Ascending aorta (tissue), 2 donors: ENCODE measurements at places on chromosomes 1 and 21.
A peak's percentile ranks its signal among the peaks of the same experiment; 100 is the strongest.

- no peak for DNase-seq
These were observed 303.0 kb upstream of the PLD5 start for GRCh38 chr1:242827538-242827937.

GRCh38 chr1:246427611-246428010, 79.5 kb downstream of the SMYD3 start:
- no peak for DNase-seq

DNA sequence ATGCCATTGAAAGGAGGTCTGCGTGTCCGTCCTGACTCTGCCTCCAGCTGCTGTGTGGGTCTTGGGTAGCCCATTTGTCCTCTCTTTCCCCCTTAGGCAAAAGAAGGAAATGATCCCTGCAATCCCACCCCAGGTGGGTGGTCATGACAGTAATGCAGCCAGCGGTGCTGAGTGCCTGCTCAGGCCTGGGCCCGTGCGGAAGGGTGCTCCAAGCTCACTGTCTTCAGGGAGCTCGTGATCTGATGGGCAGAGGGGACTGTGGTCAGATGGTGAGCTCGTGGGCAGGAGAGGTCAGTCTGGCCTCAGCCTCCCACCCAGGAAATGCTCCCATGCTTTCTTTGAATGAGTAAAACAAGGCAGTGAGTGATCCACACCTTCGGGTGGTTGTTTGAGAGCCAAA, 35.3 kb upstream of the TTC4 start:
- DNase-seq, result no peak

GRCh38 chr1:92909321-92909720, 51.9 kb downstream of the DIPK1A start:
- no peak for DNase-seq

GRCh38 chr1:164561472-164561871, 2.5 kb downstream of the PBX1 start:
- DNase-seq, result no peak

DNA sequence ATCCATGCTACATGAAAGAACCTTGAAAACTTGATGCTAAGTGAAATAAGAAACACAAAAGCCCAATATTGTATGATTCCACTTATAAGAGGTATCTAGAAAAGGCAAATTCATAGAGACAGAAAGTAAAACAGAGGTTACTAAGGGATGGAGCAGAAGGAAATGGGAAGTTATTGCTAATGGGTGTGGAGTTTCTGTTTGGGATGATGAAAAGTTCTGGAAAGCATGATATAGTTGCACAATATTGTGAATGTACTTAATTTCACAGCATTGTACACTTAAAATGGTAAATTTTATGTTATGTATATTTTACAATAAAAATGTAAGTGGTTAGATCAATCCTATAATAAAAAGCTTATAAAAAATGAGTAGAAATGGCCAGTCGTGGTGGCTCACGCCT, 1.6 kb upstream of the NECAP2 start:
- no peak for DNase-seq

- DNase-seq, result no peak
These were observed 4.2 kb upstream of the ZNF496 start for GRCh38 chr1:247335882-247336281.

DNA sequence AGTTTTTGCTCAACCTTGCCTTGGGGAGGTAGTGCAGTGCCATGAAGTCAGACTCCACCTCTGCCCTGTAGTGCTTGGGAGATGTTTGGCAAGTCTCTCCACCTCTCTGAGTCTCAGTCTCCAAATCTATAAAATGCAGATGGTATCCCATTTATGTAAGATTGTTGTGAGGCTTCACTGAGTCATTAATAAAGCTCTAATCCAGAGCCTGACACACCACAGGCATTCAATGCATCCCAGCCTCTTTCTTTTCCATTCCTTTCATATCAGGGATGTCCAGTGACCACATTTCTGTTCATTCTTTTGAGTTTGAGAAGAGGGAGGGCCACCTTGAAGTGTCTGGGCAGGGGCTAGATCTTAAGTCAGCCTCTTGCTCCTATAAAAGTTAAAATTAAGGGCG, 37.6 kb upstream of the LMO4 start:
- DNase-seq, result no peak

- DNase-seq, result no peak
These were observed 48.0 kb upstream of the LRRC52 start for GRCh38 chr1:165495858-165496205.

GRCh38 chr1:53408013-53408754, 51.0 kb upstream of the DMRTB1 start:
- DNase-seq, result no peak

DNA sequence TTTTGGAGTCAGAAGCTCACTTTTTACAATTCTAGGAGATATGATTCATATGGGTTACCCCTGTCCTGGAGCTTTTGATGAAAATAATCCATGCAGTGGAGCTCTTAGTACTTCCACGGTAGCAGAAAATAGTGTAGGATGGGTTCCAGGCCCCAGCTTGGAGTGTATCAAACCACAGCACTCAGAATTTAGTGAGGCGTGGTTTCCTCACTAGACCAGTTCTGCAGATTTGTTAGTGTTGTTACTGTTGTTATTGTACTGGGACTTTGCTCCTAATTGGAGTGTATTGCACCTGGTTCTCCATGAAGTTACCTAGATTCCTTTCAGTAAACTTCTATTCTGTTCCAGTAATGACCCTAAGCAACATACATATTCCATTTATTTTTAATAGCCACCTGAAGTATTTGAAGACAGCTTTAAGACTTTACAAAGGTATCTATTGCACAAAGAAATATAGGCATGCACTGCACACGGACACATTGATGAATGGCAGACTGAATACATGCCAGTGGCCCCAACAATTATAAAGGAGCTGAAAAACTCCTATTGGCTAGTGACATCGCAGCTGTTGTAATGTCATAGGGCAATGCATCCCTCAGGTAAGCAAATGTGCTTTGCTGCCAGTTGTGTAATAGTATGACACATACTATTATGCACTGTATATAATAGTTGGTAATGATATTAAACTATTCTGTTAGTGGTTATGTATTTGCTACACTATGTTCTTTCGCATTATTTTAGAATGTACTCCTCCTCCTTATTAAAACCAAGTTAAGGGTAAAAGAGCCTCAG, 1058.0 kb downstream of the KCNT2 start:
- DNase-seq, result no peak

- no peak for DNase-seq
These were observed 411.8 kb downstream of the SETD4 start for GRCh38 chr21:35648512-35648911.

DNA sequence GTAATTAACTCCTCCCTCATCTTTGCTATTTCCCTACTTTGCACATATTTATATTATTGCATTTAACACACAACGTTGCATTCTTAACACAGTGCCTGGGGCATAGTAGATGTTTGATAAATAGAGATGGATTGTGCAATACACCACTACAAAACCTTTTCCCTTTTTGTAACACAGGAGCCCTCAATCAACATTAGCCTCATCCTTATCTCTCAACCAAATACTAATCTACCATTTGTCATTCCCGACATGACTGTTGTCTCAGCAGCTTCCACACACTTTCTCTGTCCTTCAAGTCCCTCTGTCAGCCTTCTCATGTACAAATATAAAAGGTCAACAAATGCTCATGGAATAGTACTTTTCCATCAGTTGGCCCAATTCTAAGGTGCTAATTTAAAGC, 78.9 kb upstream of the KCNK2 start:
- DNase-seq, result no peak

GRCh38 chr1:101295209-101295608, 58.4 kb downstream of the S1PR1 start:
- DNase-seq, result no peak

DNA sequence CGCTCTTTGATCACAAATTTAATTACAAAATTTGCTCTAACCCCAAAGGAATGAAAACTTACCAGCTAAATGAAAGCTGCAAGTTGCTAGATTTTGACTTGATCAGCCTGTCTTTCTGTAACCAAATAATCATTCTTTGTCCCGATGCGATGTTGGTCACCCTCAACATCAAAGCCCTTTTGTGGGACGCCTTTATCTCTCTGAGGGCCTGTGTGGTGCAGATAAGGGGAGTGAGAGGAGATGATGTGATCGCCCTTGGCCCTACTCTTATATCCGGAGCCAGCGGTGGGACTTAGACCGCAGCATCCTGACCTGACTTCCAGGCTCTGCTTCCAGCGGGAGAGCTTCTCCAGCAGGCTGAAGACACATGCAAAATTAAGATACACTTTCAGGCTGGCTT, 19.3 kb upstream of the UMODL1 start:
- DNase-seq, result no peak

DNA sequence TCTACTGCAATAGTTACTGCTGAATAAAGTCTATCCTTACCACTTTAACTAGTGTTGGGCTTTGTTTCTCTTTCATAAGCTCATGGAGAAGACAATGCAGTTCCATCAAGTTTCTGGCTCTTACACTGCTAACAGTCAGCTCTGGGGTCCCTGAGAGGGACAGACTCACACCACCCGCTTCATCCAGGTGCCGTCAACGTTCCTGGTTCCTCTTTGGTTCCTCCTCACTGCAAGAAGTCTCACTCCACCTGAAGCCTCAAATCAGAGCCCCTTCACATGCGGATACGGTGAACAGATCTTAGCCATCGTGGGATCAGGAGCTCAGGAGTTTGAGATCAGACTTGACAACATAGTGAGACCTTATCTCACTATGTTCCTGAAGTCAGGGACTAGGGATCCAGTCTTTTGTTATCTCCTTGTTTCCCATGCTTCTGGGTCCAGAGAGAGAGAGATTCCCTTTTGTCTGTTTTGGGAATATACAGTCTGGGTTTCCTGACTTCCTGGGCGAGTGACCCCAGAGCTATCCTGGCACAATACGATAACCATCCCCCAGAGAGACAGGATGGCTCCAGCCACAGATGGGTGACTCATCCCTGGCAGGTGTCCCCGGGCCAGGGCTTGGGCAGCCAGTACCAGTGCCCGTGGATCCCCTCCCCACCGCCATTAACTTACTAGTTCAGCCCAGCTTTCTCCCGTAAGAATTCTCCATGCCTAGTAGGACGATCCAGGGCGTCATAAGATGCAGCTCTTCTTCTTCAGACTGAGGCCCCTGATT, 14.3 kb upstream of the PCP4 start:
- no peak for DNase-seq

GRCh38 chr1:159746666-159747065, 32.3 kb upstream of the CRP start:
- DNase-seq, result no peak

GRCh38 chr1:185440877-185441276, 123.8 kb upstream of the IVNS1ABP start:
- no peak for DNase-seq

- DNase-seq, result no peak
These were observed 5.8 kb downstream of the LINGO4 start for GRCh38 chr1:151799179-151800022.

- DNase-seq, result no peak
These were observed 105.0 kb downstream of the KIAA0319L start for GRCh38 chr1:35452106-35452774.

- peak; percentile 22 for DNase-seq
These were observed 61.1 kb downstream of the UBE2T start for GRCh38 chr1:202280595-202280994.

- no peak for DNase-seq
These were observed 120.7 kb upstream of the MARK1 start for GRCh38 chr1:220407191-220407590.

DNA sequence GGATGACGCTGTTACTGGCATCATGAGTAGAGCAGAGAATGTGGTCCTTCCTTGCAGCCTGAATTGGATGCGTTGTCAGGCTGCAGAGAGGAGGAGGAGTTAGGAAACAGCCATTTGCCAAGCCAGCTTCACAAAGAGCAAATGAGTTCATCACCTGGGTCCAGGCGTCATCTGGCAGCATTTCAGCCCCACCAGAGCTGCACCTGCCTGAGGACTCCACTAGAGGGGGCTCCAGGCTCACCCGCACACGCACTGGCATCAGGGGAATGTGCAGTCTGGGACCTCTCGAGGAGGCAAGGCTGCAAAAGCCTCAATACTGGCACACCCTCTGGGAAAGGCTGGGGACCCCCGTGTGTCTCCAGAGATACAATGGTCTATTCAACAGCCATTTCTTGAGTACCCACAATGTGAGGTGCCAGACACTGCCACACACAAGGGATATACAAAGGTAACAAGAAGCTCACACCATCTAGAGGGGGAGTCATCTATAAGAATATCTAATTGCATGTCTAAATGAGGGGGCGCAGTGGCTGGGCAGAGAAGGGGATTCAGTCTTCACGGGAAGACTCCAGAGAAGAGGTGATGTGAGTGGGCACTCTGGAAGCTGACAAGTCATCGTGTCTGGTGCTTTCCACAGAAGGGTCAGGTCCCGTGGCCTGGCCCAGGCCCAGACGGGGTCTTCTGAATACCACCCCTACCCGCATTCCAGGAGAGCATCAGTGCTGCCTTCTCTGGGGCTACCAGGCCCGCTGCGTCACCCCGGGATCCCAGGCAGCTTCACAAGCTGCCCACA, 53.5 kb upstream of the CNTN2 start:
- no peak for DNase-seq

GRCh38 chr1:247007511-247008405, at the start of gene ZNF695:
Gene ZNF695, minus strand, starts transcription at chr1:247008057. Its CDS starts 149 bp downstream, at chr1:247007908.
- peak; percentile 75 for DNase-seq

DNA sequence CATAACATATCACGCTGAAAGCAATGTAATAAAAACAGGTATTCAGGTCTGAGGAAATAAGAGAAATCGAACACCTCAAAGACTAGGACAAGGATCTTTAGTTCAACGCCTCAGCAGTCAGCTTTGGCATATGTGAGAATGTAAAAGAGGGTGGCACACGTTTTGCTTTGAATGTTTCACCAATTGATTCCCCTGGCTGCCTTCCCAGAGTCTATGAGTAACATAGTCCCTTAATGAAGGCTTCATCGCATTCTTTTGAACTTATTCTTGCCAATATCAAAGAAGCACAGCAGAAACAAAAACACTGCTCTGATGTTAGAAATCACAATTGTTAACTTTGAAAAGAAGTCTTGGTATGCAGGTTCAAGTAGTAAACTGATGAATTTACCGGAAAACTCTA, 764.8 kb downstream of the ADGRL2 start:
- DNase-seq, result no peak

DNA sequence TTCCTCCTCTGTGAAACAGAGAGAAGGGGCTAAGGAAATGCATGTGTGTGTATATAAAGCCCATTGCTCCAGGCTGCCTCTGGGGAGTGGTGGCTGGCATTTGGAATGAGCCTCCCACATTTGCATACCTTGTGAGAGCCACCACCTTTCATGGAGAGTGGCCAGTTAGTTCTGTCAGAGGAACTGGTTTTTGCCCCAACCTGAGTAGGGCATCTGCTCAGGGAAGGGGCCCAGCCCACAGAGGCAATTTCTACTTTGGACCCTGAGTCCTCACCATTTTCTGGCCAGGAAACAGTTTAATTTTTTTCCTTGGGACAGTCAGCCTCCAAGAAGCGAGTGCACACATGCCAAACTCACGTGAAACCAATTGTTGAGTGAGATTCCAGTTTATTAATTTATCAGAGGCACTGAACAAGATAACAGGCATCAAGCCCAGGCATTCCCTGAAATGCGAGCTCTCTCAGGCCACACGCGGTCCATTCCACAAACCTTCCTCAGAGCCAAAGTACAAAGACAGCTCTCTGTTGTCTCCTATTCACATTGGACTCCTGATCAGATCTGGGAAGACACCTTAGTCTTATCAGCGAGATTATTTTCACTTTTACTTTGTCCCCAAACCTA, 1.0 kb upstream of the SLC6A9 start:
- no peak for DNase-seq

- no peak for DNase-seq
These were observed 87.3 kb downstream of the JAK1 start for GRCh38 chr1:64878931-64879611.
